ENCODE measurements at places on chromosomes 6 and 20.

GRCh38 chr6:125469915-125470314 lies 168.1 kb upstream of the HDDC2 start:
- no peak for DNase-seq

- DNase-seq: no peak
Measured at GRCh38 chr6:120348926-120349325, 985.4 kb downstream of the TBC1D32 start.

- no peak for DNase-seq
Measured at GRCh38 chr20:62132421-62132820, 10.1 kb downstream of the LSM14B start.

DNA sequence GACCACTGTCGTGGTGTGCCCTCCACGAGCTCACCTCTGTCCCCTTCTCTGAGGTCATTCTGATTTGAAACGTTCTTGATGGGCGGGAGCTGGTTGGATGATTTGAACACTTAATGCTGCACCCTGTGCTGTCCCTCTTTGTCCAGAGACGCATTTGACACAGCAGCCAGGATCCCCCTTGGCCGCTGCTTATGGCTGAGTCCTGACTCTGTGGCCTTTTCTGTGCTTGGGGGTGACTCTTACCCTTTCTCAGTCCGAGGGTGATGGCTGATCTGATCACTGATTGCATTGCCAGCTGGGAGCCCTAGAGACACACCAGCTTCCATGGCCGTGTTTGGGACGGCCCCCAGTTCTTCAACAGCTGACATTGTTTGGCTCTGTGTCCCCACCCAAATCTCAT lies 43.5 kb upstream of the FRMD1 start:
- no peak for DNase-seq

GRCh38 chr6:158485431-158485830 lies 74.5 kb upstream of the TMEM181 start:
- DNase-seq: no peak

DNA sequence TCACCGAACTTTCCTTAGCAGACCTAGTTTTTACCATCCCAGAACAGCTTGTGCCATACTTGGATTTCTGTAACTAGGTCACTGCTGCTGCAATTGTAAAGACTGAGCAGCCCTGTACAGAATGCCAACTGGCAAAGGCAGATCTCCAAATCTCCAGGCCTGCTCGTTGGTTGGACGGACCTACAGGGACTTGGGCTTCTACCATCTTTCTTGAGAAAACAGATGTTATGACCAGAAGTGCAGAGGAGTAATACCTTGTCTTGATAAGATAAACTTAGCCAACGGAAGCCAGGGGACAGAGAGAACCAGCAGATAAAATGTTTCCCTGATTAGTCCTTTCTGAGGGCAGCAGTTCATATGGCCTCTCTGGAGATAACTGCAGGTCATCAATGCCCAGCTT lies 304.1 kb downstream of the RFPL4B start:
- DNase-seq: no peak

DNA sequence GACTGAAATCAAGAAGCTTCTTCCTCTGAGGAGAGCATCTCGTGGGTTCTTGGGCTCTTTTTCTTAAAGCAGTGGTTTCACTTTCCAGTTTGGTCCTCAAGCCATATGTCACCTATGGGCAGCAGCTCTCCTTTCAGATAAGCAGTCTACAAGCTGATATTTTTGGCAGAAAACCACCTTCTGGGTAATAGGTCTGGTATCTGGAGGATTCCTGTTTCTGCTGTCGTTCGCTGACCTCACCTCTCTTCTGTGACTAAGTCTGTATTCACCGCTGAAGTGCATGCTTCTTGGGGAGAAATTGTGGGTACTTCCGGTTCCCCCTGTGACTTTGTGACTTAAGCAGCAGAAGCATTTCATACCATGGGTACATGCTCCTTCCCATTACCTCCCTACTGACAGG lies 193.6 kb downstream of the EDN1 start:
- DNase-seq: peak; percentile 98

DNA sequence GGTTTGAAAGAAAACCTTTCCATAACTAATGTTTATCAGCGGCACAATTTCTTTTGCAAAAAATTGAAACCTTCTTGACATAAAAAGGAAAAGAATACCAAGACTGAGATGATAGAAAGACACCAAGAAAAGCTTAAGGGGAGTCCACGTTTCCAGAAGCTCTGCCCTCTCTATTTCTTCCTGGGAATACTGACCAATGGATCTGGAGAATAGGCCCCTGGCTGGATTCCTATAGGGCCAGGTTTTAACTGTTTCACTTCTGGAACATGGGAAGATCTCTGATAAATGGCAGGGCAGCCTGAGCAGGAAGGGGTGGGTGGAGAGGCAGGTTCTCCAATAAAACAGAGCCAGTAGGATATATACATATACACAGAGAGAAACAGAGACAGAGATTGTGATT lies 413.4 kb upstream of the JARID2 start:
- DNase-seq: no peak

DNA sequence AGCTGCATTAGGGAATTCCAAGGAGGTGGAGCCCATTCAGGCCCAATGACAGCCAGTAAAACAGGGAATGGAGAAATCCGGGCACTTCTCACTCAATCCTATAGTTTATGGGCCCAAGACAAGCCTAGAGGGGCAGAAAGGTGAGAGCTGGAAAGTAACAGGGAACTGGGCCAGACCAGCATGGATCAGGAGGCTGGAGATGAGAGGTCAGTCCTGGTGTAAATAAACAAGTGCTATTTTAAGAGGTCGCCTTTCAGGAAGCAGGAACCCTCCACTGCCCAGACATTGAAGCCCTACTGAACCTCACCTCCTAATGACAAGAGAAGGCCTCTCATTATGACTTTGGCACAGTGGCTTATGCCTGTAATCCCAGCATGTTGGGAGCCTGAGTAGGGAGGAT lies 57.2 kb upstream of the TGM3 start:
- DNase-seq: no peak

- no peak for DNase-seq
Measured at GRCh38 chr6:130204322-130204721, 18.4 kb downstream of the SAMD3 start.

GRCh38 chr6:165969184-165969583 lies 198.5 kb downstream of the TBXT start:
- DNase-seq: no peak

- no peak for DNase-seq
Measured at GRCh38 chr6:166470029-166470862, 87.5 kb upstream of the MPC1 start.

- peak; percentile 66 for DNase-seq
Measured at GRCh38 chr6:138765896-138766655, 7.5 kb upstream of the CCDC28A start.

DNA sequence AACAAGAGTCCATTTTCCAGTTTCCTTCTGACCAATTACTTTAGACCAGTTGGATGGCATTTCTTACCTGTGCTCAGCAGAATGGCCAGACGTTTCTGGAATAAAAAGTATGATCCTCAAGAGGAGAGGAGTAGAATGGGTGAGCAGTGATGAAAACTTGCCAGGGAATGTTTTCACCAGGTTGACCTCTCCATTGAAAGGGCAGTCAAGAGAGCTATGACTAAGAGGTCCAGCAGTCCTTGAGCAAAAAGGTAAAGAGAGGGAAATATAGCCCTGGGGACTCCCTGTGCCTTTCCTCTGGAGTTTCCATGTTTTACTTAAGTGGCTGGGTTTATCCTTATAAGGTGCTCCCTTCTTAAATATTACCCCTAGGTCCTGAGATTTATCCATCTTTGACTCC lies 210.9 kb downstream of the TBX18 start:
- DNase-seq: no peak

DNA sequence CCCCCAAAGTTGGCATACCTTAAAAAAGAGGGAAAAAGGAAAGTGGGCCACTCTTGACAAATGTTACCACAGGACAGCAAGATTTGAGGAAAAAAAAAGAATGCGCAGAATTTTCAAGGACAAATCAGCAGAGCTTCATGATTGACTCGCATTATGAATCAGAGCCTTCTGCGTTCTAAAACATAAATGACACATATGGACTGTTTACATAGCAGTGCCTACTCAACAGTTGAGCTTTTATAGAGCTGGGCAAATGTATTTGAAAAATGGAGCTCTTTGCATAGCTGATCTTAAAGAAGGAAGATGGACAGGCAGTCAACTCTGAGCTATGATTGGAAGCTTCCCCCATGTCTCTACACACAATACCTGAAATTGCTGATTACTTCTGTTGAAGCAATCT lies 213.2 kb upstream of the NT5E start:
- DNase-seq: peak; percentile 67

DNA sequence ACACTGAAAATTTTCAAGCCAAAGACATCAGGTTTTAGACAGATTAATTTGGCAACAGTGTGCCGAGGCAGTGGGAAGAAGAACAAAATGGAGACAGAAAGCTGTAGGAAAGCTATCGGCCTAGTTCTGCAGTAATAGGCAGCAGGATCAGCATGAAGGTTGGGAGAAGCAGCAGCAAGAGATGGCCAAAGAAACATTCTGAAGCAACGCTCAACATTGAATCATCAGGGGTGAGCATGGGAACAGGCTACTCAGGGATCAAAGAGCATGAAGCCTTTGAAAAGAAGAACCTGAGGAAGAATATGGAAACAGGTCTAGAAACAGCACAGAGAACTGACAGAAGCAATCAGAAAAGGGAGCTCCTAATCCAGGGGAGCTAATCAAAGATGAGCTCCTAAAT lies 7.1 kb upstream of the DST start:
- DNase-seq: peak; percentile 30

DNA sequence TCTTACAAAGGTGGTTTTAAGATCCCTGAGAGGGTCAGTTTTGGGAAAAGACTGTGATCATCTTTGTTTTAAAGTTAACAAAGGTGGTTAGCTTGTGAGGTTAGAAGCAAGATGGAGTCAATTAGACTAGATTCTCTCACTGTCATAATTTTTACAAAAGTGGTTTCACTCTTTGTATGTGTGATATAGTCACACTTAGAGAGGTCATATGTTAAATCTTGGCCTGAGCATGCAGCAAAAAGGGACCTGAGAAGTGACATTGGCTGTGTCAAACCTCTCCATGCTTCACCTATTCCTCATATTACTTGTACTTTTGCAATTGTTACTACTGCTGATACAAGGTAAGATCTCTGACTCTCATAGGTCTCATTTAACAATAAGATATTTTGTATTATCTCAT lies 368.0 kb downstream of the TBC1D32 start:
- no peak for DNase-seq

DNA sequence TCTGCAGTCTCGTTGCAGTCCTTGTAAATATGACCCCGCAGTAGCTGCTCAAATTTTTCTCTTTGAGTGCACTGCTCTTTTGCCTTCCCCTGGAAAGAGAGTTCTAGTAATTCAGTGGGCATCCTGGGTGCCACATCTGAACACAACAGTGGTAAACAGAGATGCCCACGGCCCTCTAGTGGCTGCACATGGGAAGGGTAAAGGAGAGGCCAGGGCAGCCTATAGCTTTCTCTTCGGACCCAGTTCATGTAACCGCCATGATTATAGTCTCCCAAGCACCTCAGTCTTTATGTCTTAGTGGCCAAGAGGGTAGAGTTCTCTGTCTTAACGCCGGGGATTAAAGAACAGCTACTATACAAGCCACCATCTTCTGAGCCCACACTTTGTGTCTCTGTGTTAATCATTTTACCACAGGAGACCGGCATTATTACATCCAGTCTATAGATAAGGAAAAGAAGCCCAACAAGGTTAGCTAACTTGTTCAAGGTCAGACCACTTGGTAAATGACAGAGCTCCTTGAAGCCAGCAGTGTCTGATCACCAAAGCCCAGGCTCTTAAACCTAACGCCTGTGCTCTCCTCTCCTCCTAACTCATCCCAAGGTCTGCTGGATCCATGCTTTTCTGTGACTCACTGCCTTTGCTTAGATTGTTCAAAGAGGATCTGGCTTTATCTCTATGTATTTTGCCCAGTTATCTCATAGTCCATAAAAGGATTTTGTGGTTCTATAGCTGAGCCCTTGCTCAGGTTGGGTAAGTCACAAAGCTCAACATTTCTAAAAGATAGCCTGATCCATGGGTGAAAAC lies 81.8 kb downstream of the ISM1 start:
- peak; percentile 73 for DNase-seq

- no peak for DNase-seq
Measured at GRCh38 chr6:118761645-118762044, 110.3 kb upstream of the CEP85L start.

GRCh38 chr20:58225452-58226200 lies 2.8 kb downstream of the ANKRD60 start:
- DNase-seq: no peak

GRCh38 chr6:39092124-39092523 lies 22.9 kb downstream of the SAYSD1 start:
- peak; percentile 16 for DNase-seq
